ENCODE measurements at places on chromosomes 16 and 17.

DNA sequence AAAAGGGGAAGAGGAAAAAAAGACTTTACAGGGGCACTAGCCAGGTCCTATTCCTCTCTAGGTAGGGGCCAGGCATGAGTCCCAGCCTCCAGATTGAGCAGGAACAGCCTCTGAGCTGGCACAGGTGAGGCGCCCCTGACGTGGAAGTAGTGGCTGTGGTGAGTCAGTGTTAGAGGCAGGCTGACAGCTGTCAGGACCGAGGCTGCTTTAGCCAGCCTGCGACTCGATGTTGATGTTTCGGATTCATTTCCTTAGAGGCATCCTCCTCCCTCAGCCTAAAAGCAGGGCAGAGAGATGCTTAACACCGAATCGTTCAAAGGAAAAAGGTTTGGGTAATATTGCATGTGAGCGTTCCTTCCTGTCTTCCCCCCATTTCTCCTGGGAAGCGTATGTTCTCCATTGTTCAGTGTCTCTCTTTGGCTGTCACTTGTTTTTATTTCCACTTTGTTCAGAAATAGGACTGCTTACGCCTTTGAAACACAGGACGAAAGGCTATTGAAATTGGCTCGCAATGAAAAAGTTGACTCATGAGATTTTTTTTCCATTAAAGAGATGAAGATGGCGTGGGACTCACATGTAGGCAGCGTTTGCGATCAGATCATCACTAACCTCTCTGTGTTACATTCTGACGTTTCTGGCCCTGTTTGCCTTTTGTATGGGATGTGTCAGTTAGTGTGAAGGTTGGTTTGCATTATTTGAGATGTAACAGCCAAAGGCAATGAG lies 1.3 kb downstream of the KIAA0513 start:
- DNase-seq, result peak; percentile 29

DNA sequence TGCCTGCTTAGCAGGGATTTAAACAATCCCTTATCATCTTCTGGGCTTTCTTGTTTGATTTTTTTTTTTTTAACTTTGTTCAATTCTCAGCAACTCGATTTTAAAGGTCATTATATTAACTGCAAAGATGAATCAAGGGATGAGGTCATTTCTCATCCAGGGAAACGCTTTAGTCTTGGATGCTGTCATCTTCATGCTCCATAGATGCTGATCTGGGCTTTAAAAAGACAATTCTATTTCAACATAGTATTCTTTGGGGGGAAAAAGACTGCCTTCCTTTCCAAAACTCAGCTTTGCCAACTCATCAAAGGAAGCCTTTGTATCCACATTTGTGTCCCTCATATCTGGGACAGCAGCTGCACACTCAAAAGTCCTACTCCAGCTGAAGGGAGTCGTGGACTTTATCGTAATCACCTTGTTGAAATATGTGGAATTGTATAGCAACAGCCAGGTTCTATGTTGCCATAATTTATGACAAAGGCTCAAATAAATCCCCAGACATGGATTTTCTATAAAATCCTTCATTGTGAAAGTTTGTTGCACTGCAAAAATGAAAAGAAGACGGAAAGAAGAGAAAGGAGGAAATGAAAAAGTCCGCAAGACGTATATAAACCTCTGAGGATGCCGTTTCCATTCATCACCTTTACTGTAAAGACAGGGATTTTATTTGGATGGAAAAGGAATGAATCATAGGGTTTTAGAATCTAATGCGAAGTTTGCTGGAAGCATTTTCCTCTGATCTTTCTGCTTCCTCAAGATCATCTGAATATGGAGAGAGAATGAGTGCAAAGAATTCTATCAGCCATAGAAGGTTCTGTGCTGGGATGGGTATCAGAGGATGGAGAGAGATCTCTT lies 48.6 kb upstream of the XYLT1 start:
- peak; percentile 13 for DNase-seq

- no peak for DNase-seq
Measured at GRCh38 chr16:27301236-27301861, 12.4 kb upstream of the IL4R start.

DNA sequence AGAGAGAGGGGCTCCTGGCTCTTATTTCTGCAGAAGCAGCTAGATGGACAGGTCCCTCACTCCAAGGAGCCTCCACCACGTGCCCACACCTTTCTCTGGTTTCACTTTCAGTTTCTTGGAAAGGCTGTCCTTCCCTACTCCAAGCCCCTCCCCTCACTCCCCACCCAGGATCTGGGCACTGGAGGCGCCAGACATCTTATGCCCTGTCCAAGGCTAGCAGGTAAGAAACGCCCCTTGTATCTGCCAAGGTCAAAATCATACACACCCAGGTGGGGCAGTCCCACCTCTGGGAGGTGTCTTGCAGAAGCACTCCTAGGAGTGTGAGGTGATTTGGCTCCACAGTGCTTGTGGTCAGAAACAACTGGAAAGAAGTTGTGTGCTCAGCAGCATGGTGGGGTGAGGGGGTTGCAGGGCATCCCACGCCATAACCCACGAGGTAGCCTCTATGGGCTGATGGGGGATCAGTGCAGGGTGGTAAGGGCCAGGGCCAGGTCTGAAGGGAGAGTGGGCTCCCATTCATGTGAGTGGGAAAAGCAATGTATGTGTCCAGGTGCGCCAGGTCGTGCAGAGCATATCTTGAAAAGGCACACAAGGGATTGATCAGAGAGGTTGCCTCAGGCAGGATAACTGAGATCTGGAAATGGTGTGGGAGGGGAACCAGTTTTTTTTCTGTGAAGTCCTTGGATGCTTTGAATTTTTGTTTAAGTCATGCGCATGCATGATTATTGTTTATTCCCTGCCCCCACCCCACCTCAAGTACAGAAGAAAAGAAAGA lies 31.8 kb upstream of the PRM1 start:
- DNase-seq, result peak; percentile 50

DNA sequence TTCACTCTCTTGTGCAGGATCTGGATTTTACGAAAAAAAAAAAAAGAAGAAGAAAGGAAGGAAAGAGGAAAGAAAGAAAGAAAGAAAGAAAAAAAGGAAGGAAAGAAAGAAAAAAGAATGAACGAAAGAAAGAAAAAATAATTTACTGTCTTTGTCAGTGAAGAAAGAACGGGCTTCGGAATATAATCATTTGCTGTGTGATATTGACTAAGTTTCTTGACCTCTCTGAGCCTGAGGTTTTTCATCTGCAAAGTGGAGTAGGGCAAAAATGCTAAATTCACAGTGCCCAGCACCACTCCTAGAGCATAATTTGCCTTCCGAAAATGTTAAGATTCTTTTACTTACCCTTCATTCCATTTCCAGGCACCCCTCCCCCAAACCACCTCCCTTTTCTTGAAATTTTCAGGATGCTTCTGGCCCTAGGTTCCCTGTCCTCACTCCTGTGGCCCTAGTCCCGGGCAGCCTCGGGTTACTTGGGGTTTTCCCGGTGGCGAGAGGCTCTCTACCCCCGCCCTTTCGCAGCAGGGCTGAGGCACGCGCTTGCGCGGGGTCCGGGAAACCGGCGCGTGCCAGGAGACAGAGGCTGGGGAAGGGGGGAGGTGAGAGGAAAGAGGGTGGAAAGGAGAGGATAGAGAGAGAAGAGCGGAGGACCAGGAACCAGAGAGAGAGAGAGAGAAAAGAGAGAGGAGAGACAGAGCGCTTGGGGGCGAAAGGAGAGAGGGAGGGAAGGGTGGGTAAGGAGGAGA lies at the start of gene CNTNAP1:
TSS of gene CNTNAP1 (plus strand) at position 556 of the 746 bp plus-strand sequence. CDS start 299 bp downstream, outside the sequence.
- DNase-seq, result no peak

DNA sequence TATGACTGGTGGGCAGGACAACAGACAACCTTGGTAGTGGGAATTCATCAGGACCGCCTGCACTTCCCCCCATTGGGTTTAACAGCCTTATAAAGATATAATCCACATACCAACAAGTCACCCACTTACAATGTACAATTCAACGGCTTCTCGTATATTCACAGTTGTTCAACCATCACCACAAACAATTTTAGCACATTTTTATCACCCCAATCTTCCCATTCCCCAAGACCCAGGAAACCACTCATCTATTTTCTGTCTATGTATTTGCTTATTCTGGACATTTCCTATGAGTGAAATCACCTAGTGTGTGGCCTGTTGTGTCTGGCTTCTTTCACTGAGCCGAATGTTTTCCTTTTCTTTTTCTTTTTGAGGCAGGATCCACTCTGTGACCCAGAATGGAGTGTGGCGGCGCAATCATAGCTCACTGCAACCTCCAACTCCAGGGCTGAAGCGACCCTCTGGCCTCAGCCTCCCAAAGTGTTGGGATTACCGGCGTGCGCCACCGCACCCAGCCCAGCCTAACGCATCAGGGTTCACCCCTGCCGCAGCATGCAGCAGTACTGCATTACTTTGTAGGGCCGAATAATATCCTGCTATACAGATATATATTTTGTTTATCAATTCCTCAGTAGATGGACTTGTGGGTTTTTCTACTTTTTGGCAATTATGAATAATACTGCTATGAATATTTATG lies 10.9 kb downstream of the ANKS3 start:
- DNase-seq, result no peak

- DNase-seq, result peak; percentile 54
Measured at GRCh38 chr16:71927383-71927782, 32.1 kb downstream of the IST1 start.

DNA sequence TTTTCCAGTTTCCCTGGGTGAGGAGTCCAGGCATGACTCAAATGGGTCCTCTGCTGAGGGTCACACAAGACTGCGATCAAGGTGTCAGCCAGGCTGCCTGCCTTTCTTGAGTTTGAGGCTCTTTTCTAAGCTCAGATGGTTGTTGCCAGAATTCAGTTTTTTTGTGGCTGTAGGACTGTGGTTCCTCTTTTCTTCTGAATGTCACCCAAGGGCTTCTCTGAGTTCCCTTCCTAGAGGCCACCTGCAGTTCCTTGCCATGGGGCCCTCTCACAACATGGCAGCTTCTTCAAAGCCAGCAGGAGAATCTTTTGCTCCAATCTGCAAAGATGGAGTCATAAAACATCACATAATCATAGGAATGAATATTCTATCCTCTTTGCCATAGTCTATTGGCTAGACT lies 17.5 kb downstream of the LIMD2 start:
- DNase-seq, result no peak

DNA sequence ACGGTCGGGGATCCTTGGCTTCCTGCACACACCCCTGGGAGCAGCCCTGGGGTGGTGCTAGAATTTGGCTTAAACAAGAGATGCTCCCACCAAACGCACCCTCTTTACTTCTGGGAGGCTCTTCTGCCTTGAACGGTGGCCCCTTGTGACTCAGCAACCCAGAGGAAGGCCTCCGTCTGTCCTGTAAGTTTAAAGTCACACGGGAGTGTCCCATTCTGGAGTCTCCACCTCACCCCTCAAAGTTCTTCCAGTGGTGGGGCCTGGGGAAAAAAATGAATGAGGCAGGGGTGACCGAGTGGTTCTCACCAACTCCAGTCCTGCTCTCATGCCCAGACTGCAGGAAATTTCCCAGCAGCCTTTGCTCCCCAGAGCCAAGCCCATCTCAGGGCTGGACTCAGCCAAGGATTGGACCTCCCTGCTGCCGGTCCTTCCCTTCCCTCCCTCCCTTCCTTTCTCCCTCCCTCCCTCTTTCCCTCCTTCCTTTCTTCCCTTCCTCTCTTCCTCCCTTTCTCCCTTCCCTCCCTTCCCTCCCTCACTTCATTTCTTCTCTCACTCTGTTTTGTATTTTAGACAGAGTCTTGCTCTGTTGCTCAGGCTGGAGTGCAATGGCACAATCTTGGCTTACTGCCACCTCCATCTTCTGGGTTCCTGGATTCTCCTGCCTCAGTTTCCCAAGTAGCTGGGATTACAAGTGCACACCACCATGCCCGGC lies 11.4 kb downstream of the ITGAD start:
- no peak for DNase-seq

- no peak for DNase-seq
Measured at GRCh38 chr16:12300490-12300889, 324.0 kb downstream of the SNX29 start.

DNA sequence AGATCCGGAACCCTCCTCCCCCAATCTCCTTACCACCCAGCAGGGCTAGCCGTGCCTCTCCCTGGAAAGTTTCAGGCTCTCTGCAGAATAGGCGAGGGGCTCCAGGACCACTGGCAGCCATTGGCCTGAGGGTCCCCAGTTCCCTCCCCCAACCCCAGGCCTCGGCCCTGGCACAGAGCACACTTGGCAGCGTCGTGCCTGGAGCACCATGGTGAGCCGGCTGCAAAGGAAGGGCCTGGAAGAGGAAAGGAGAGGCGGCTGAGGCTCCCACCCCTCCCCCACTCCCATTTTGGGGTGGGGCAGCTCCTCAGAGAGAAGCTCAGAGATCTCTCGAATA lies 369 bp upstream of the BTBD17 start:
- no peak for DNase-seq

- DNase-seq, result peak; percentile 10
Measured at GRCh38 chr17:9798724-9799123, 7.3 kb upstream of the DHRS7C start.

DNA sequence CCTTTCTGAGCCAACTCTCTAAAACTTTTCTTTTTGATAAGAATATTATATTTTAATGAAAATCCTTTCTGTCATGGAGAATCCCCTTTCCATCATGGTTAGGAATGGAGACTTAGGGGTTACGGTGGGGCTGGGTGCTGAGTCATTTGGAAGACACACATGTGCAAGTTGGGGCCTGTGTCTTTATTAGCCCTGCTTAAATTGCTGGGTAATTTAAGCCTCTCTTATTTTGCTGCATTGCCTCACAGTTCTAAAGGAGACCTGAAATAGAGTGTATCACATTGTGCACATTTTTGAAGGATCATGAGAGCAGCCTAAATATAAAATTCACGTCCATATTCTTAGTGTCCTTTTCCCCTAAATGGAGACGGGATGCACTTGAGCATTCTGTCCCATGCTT lies 61.8 kb upstream of the RBFOX1 start:
- DNase-seq, result no peak

GRCh38 chr16:69495821-69496220 lies 69.9 kb upstream of the NFAT5 start:
- DNase-seq, result no peak

DNA sequence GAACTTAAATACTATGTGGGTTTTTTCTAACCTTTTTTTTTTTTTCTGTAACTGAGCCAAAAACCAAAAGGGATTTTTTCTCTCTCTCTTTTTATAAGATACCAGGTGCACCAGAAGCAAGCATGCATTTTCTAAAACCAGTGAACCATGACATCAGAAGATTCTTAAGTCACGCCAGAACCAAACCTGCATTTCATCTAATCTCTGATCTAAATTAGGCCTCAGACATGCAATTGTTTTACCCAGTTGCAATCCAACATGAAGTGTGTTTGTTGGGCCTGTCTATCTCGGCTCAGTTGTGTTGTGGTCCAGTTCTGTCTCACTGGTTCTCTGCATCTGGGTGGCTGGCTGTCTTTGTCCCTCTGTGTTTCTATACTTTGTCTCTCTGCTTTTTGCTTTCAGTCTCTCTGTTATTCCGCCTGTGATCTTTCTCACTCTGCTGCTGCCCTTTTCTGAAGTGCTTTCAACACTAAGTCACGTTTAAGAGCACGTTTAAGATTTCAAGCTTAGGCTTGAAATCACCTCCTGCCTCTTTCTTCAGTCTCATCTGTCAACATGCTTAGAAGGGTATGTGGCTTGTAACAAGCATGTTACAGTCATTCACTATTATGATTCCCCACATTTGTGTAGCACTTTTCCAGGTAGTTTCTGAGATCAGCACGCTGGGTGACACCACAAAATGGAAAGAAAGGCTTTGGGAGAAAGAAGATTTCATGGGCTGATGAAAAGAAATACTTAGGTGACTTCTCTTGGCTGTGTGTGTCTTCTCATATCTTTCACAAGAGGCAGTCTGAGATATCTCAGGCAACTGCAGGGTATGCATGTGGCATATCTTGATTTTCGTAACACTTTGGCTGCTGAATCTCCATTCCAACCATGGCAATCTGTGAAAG lies 488.9 kb downstream of the SHISA9 start:
- peak; percentile 16 for DNase-seq

GRCh38 chr17:3213587-3213986 lies 6.1 kb downstream of the OR1A1 start:
- no peak for DNase-seq

All from eye (tissue), 1 donor.